ENCODE measurements at places on chromosomes 3 and 15.

DNA sequence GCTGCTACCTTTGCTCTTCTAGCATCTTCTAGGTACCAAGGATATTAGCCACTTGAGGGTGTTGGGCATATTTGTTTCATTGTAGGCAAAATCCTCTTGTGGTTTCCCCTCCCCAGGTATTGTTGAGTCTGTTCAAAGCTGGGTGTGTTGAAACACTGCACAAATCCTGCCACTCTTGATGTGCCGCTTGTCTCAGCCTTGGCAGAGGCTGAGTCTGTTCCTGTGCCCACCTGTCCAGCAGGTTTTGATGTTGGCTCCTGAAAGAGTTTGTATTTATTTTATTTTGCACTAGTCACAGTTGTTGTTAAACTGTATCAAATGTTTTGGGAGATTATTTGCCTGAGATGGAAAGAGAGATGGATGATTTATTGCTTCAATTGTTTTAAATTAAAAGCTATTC, 136.2 kb downstream of the USP13 start:
- DNase-seq: no peak

- DNase-seq: no peak
Observed at GRCh38 chr3:94453864-94454263, 391.0 kb downstream of the NSUN3 start.

- no peak for DNase-seq
Observed at GRCh38 chr3:129046732-129047552, 13.6 kb upstream of the GP9 start.

DNA sequence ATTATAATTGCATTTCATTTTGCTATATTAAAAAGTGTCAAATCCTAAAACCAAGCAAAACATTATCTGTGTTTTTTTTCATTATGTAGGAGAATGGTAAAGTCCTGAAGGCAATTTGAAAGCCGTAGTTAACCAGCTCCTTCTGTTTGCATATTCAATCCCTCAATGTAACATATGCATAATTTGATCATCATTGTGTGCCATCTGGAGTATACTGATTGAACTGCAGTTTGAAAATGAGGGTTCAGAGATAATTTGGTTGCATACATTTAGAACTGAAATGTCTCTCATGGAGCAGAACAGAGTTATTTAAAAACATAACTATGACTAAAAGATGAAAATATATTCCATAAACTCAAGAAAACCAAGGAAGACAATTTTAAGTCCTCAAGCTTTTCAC, 518.6 kb downstream of the GBE1 start:
- DNase-seq: peak; percentile 19

GRCh38 chr15:40392986-40393948, 10.7 kb downstream of the KNSTRN start:
- no peak for DNase-seq

GRCh38 chr3:43641306-43642114, 19.7 kb upstream of the ANO10 start:
- DNase-seq: peak; percentile 30

DNA sequence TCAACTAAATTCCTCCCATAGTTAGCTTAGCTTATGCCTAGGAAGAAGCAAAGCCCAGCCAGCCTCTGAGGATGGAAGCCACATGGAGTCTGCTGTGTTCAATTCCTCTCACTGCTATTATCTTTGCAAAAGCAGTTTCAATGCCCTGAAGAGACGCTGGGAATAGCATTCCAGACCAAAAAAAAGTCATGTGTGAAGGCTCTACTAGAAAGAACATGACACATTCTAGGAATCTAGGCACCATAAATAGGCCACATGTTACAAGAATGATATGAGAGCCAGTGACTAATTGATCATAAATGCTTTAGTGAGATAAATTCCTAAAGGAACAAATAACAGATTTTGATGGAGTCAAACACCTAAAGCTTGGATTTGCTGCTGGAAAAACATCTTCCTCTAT, 800.8 kb downstream of the TUSC7 start:
- DNase-seq: no peak

GRCh38 chr3:159451067-159451466, 537.6 kb upstream of the IL12A start:
- DNase-seq: no peak

DNA sequence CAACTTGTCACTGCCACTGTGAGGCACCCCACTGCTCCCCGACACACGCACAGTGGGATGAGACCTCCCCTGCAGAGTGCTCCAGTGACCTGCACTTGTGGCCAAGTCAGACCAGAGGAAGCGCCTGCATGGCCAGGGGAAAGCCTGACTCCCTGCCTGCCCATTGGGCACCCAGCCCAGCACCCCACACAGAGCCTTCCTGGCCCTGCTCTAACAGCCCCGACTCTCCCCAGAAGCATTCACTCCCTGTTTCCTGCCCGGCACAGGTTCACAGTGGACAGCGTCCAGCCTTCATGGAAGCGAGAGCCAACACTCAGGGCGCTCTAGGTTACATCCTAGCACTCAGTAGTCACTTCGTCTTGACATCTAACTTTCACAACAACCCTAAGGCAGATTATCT, 27.8 kb downstream of the RBPMS2 start:
- no peak for DNase-seq

DNA sequence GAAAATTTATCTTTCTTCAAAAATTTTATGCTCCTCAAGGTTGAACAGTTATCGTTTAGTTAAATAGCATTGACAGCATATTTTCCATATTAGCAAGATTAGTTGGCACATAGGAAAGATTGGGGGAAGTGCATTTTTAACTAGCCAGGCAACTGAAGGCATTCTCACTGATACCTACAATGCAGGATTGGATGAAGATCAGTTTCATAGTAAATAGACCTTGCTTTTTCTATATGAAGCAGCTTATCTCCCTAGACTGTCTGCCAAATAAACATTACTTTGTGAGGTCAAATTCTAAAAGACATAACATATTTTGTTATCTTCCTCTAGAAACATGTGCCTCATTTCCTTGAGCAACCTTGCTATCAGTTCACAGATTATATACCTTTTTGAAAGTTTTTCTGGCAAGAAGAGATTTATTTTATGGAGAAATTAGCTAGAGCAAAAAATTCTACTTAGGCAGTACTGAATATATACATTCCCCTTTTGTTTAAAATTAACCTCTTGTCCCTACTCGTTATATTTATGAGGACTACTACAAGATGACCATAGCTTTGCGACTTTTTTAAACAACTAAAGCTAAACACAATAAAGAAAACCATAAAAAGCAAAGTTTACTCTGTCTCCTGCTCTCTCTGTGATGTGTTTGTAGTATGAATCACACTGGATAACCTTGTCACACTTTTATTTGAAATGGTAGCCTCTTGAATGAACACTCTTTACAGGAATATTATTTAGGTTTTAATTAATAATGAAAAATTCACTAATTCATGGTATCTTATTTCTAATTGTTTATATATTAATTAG, 654.9 kb upstream of the TBL1XR1 start:
- no peak for DNase-seq

- no peak for DNase-seq
Observed at GRCh38 chr15:83299462-83299861, 15.0 kb upstream of the BNC1 start.

DNA sequence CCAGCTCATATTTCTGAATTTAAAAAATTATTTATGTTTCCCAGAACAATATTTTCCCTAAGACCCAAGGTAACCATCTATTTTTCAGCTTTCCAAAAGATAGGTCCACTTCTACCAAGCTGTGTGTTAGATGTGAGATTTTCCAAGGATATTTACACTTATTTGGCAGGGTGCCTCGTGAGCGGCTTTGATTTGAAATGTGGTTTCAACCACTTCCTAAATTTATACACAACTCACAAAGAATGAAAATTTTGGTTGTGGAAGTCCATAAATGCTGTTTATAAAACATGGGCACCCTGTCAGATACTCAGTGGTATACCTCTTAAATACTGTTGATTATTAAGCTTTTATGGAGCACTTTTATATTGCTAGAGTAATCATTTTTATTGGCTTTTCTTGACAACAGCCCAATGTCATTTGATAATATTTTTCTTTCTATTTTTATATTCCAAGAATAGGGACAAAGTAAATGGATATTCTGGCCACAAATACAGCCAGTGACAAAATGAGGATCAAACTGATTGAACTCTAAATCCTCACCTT, 57.6 kb downstream of the GAP43 start:
- DNase-seq: no peak

DNA sequence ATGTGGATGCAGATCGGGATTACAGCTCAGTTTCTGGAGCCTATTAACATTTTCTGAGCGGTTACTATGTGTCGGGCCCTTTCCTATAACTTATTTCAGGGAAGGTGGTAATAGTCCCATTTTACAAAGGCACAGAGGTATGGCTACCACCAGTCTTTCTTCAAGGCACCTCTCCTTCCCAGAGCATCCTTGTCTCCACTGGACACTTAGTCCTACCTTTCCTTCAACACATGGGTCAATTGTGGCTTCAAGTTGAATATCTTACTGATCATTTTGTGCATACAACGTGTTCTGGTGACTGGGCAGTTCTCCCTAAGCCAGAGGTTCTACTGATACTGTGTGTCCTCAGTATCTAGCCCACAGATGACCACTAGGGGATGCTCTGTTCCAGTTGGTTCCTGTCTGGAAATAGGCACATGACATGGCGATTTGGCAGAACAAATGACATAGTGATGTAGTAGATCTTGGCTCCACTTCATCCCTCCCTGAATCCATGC, 60.7 kb upstream of the CMTM8 start:
- peak; percentile 82 for DNase-seq

DNA sequence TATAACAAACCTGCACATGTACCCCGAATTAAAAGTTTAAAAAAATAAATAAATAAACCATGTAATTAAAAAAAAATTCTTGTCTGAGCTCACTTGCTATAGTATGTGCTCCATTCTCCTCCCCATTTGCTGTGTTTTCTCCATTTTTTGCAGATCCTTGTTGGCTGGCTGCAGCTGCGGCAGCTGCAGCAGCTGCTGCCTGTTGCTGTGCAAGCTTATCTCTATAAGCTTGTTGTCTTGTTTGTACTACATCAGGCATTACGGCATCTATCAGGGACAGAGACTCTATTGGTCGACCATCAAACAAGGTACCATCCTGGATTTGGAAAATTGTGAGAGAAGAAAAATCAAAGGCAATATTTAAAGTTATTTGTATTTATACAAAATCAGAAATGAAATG, 145.9 kb downstream of the TBL1XR1 start:
- no peak for DNase-seq

DNA sequence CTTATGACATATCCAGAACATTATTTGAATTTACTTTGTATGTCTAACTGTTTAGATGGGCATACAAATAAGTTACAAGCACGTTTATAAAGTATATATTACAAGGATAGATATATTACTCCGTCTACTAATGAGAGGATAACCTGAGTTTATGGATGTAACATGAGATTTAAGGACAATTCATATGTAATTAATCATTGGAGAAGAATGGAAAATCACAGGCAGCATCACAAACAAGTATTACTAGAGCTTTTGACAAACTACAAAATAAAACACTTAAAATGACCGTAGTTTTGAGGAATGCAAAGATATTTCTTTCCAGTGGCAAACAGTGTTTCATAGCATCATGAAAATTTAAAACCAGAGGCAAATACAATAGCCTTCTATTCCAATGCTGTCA, 113.8 kb downstream of the ROBO1 start:
- DNase-seq: no peak

All from NB4 (cell line).